ENCODE measurements at places on chromosomes 2 and 18.

DNA sequence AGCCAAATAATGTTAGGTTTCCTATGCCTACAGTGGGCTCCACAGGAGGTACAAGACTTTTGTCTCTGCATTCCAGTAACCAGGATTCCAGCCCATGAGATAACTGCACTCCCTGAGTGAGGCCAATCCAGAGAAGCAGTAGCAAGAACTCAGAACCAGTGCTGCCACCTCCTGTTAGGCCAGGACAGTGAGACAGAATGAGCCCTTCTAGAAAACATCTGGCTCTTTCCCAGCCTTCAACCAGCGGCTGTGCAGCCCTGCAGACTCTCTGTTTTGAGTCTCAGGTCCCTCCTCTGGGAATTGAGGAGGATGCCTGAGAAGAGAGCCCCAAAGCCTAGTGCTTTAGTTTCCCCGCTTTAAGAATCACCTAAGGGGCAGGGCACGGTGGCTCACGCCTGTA lies 44.2 kb downstream of the ARID5A start:
- DNase-seq, result no peak

DNA sequence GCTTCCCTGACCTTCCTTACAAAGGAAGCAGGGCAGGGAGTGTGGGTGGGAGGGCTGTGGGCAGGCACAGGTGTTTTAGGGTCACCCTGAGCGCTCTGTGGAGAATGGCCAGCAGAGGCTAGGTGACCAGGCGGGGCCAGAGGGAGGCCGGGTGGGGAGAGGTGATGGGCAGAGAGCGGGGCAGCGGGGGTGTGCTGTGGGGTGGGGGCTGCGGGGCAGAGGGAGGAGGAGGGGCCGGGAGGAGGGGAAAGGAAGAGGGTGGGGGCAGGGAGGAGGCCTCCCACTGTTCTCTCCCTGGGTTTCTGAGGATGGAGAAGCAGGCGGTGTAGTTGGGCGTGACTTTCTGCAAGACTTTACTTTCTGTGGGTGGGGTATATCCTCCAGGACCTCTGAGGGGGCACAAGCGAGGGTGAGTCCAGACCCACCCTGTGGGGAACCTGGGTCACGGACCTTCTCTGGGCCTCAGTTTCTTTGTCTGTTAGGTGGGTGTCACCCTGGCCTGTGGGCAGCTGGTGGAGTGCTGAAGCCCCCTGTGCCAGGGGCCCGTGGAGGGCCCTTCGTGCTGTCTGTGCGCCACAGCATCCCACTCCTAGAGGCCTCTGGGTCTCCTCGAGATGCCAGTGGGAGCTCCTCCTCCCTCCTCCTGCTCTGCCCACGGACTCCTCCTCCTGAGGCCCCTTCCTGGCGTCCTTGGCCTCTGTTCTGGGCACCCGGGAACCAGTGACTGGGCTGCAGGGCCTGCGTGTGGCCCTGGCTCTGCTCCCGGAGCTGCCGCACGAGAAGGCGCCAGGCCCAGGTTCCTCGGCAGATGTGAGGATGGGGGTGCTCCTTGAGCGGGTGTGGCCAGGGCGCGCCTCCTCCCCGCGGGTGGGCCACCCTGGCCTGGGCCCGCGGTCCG lies 6.3 kb upstream of the NEU4 start:
- peak; percentile 32 for DNase-seq

DNA sequence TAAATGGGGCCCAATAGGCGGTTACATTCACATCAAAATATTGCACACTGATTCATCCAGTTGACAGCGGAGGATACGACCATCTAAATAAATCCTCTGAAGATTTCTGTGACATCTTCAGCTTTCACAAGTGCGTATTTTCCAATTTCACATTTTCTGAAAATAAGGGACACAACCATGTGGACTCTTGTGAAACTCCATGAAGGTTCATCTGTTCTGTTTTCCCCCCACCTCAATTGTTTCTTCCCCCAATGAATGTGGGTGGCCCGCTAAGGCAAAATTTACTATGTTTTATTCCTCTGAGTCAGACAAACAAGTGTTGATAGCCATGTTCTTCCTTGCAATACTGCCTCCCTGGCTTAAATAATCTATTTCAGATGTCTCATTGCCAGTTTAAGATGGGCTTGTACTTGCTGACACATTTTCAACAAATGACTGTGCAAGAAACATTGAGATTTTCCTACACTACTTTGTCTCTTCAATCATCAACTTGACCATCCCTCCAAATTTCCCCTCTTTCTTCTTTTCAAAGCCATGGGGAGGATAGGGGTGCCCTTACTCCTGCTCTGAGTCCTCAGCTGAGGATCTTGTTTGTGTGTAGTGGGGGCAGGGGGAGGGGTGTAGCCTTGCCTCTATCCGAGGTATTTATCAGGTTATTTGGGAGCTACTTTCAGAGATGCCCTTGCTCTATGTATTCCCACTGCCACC lies 78.2 kb downstream of the BCL11A start:
- DNase-seq, result no peak

GRCh38 chr2:112519506-112519905 lies 22.8 kb upstream of the POLR1B start:
- no peak for DNase-seq

GRCh38 chr18:5463390-5463789 lies 80.4 kb downstream of the EPB41L3 start:
- no peak for DNase-seq

DNA sequence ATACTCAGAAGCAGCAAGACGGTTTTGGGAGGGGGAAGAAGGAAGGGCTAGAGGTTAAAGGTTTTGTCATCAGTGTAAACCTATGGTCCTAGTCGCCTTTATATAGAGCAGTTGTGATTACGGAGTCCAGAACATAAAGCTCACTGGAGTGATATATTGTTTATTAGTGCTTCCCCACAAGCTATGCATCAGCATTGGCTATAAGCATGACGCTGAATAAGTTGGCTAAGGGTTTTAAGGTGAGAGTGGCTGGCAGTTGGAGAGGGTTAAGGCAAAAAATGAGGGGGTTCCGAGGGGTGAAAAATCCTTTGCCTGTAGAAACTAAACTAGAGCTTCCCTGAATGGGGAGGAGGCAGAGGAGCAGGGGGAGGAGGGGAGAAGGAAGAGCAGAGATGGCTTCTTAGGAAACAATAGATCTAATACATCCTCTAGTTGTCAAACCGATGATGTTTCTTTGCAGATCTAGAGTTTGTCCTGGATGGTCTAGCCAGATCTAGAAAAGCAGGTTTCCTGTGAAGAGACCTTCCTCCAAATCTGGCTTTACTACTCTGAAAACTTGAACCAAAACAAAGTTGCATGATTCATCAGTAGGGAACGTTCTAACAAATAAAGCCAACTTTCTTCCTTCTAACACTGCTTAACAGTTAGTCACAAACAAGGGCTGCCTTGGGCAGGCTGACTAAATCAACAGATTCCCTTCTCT lies 2.5 kb downstream of the KLF7 start:
- no peak for DNase-seq

DNA sequence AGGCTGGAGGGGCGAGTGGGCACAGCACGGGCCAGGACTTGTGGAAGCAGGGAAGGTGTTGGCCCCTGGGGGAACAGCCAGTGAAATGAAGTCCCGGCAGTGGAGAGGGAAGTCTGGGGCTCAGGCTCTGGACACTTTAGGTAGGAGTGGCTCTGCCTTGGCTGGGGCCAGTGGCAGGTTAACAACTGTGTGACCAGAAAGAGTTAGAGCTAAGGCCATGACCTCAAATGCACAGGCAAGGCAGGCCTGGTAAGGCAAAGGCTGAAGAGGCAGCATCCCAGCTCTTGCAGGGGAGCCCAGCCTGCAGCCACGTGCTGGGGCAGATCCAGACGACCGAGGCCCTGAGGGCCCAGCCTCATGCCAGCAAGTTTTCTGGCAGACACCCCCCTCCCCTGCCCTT lies 21.5 kb downstream of the PCARE start:
- no peak for DNase-seq

GRCh38 chr18:61829108-61829507 lies 63.7 kb downstream of the RNF152 start:
- no peak for DNase-seq

DNA sequence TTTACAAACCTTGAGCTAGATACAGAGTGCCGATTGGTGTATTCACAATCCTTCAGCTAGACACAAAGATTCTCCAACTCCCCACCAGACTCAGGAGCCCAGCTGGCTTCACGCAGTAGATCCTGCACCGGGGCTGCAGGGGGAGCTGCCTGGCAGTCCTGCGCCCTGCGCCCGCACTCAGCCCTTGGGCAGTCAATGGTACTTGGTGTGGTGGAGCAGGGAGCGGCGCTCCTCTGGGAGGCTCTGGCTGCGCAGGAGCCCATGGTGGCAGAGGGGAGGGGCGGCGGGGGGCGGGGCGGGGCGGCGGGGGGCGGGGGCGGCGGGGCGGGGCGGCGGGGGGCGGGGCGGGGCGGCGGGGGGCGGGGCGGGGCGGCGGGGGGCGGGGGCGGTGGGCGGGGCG lies 923.4 kb downstream of the SOCS6 start:
- DNase-seq, result no peak

- DNase-seq, result no peak
These were observed 107.4 kb downstream of the PXDN start for GRCh38 chr2:1636791-1637415.

DNA sequence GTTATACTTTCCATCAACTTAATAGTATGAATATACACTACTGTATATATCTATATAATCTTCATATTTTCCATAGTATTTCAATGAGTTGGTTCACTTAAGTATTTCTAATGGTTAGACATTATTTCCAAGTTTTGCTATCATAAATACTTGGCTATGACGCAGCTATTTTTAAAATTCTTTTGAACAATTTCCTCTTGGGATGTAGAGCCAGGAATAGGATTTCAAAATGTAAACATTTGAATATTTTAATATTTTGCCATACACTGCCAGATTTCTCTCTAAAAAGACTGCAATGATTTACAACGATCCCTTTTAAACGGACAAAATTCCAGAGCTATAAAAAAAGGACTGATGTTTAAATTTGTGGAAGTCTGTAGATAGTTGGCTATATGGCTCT lies 95.6 kb downstream of the NUP35 start:
- no peak for DNase-seq

DNA sequence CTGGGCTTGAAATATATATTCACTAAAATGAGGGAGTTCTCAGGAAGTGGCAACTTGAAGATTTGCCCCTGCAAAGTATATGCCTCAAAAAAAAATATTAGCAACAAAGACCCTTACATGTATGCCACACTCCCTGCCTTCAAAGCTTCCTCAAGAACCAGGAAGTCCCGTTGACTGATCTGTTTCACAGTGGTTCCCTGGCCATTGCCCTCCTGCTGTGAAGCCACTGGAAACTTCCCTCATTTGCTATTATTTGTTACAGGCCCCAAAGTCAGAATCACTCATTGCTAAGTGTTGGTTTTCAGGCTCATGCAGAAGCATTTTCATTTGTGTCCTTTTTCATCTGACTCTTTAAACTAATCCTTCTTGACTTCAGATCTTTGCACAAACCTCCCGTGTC lies 421.5 kb downstream of the ZNF521 start:
- DNase-seq, result no peak

GRCh38 chr2:159936471-159936870 lies 125.9 kb downstream of the PLA2R1 start:
- DNase-seq, result no peak

GRCh38 chr18:58132595-58133261 lies 88.7 kb downstream of the NEDD4L start:
- no peak for DNase-seq

- DNase-seq, result no peak
These were observed 136.2 kb downstream of the SLC8A1 start for GRCh38 chr2:40315683-40316082.

DNA sequence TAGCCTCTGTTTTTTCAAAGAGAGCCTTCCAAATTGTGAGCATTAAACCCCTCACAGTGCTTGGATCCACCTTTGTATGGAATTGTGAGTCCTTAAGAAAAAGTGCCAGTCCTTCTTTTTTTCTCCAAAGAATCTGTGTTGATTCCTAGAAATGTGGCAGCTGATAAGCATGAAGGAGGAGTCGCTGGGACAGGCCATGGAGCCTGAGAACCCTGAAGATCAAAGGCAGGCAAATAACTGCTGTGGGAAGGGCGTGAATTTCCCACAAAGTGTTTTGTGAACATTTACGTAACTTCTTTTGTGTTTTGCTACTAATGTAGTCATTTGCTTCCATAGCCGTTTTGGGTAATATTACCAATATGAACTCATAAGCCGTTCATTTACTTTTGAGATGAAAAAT lies 27.7 kb upstream of the CHMP1B start:
- DNase-seq, result no peak

DNA sequence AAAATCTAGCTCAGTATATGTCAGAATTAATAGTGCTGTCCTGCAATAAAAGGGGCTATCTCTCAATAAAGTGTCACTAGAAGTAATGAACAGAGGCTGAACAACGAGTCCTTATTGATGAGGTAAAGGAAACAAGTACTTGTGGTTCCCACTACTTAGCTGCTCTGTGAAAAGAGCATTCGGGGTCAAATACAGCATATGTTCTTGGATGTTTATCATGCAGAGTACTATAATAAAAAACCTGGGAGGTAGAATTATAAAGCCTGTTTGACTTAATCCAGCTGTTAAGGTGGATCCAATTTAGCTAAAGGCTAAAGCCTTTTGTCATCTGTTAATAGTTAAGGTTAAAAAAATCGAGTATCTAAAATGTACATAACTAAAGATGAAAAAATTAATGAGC lies 32.4 kb downstream of the SLC35F5 start:
- DNase-seq, result no peak

DNA sequence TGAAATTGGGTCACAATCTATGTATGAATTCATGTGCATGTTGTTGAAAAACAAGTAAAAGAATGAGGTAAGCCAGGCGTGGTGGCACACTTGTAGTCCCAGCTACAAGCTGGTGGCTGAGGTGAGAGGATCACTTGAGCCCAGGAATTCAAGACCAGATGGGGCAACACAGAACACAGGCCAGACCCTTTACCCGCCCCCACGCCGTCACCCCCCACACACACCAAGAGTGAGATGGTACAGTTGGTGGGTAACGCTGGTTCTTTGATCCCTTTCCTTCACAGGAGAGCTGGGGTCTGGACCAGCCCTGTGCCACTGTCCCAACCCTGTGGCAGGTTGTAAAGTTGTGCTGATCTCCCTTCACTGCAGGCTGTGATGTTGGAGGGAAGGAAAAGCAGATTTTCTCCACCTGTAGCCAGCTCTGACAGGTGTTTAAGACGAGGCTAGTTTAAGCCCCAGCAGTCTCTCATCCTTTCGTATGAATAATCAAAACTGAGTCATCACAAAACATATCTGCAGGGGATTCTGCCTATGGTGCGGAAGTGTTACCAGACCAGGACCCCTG lies 13.6 kb downstream of the B3GNT2 start:
- DNase-seq, result no peak

- DNase-seq, result no peak
These were observed 133.7 kb upstream of the ID2 start for GRCh38 chr2:8548065-8548618.

- no peak for DNase-seq
These were observed 331.3 kb upstream of the CNTNAP5 start for GRCh38 chr2:123693836-123694235.

DNA sequence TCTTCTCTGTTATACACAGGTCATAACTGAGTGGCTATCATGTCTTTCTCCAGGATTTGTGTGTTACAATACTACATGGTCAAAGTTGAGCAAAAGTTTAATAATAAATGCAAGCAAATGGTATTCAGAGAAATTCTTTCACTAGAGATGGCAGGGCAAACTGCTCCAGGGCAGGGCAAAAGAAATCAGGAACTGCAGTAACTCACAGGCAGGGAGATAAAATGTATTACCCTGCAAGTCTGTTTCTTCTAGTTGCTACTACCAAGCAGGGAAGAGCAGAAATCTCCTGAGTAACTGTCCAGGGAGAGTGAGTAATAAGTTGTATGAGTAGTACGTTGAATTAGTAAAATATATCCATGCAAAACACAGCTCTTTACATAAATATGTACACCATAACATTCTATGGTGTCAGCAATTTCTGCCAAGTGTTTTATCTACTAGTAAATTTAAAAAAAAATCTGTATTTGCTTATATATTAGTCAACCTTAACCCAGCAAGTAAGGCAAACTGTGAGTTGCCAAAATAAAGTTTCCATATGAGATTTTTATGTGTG lies 404.1 kb downstream of the ZEB2 start:
- DNase-seq, result no peak

Data from GM13976 (cell line).